MCF 10A (cell line): ENCODE measurements at places on chromosomes 1 and 21. TPM values are rescaled to one million over a fixed set of nuclear protein-coding genes. Genes with fewer than 3 reads are reported as not detected.

DNA sequence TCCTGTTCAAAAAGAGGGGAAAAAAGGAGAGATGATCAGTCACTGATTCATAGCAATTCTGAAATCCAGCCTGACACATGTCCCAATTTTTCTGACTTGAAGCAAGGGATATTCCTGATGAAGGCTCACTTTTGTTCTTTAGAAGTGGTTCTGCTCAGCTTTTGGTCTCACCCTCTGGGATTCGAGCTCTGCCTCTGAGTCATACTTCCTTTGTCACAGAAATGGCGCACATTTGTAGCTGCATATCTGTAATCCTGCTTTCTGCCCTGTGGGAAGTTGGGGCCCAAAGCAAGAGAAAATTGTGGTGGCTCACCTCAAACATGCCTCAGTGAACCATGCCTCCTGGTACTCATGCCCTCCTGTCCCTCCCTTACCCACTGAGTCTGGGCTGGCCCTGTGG, 22.3 kb upstream of the FAM78B start:
- peaks cover 15% of the 10 kb centered on the region for H3K4me1 ChIP-seq
- no peaks in the 10 kb centered on the region for H3K36me3 ChIP-seq
- H3K27ac ChIP-seq = no peak overlapping the region
- H3K27me3 ChIP-seq = no peaks in the 10 kb centered on the region
- H3K4me3 ChIP-seq = no peak overlapping the region
- peak; percentile 22 for DNase-seq

- H3K27ac ChIP-seq = peak overlapping the region; percentile 77
- peaks cover 13% of the 10 kb centered on the region for H3K36me3 ChIP-seq
- DNase-seq = peak; percentile 74
- no peak overlapping the region for H3K4me3 ChIP-seq
Observed at GRCh38 chr1:44733365-44733764, 2.4 kb upstream of the RNU5D-1 start.

GRCh38 chr1:29520571-29521437, 284.5 kb downstream of the PTPRU start:
- H3K4me3 ChIP-seq = no peak overlapping the region
- DNase-seq = peak; percentile 45
- H3K27me3 ChIP-seq = peaks cover 29% of the 10 kb centered on the region
- H3K36me3 ChIP-seq = no peaks in the 10 kb centered on the region
- no peak overlapping the region for H3K27ac ChIP-seq

DNA sequence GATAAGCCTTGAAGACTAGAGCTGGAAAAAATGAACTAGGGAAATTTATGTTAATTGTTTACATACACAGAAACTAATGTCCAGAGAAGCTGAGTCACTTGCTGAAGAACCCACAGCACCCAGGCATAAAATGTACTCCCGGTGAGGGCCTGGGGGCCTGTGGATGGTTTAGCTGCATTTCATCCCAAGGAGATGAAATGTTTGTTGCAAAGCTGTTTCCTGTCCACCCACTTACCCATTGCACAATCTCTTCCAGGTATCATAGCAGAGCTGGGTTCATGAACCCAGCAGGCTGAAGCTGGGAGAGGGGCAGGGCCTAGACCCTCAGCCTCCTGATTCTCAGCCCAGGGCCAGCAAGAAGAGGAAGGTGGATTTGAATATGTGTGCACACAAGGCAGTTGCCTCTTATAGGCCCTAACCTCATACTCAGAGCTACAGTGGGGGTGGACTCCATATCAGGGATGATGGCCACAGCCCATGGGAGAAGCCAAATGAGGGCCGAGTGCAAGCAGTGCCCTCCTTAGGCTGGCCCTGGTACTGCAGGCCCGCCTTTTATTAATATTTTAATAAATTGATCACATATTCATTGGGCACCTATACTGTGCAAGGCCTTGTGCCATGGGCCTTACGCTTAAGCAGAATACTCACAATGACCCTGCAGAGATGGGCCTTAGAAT, 110.8 kb downstream of the LACTBL1 start:
- DNase-seq = peak; percentile 90
- no peaks in the 10 kb centered on the region for H3K4me1 ChIP-seq
- H3K27me3 ChIP-seq = no peaks in the 10 kb centered on the region
- H3K27ac ChIP-seq = no peak overlapping the region

DNA sequence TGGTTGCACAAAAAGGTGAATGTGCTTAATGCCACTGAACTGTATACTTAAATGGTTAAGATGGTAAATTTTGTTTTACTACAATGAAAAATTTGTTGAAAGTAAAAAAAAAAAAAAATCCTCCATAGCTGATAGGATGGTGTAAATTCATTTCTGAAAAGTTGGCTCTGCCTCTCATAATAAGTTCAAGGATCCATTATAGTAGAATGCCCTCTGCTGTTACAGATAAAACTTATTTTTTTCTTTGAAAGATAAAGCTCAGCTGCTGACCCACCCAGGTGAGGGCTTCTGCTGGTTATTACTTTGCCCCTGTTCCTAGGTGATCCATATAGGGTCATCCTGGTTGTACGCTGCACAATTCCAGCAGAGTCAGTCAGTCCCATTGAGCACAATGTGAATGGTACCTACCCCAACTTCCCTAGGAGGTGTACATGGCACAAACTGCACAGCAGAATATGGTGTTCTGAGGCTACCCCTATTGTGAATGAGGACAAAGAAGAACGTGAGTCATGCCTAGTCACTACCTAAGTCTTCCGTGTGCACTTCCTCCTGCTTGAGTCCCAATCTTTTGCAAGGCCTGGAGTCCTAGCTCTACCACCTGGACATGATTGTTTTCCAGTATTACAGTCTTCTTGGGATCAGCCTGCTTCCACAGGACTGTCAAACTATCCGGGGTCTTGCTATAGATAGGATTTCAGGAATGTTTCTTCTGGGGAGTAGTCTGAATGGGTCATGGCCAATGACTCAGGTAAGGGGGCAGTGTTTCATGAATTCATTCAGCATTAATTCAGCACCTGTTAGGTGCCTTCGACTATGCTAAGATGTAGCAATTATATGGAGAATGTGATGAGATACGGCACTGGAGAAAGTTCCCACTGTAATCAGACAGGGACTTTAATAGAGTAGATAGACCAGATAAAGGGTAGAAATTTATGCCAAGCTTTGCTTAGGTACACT, 20.8 kb upstream of the CD5L start:
- H3K27me3 ChIP-seq = peaks cover 47% of the 10 kb centered on the region
- no peaks in the 10 kb centered on the region for H3K36me3 ChIP-seq
- DNase-seq = peak; percentile 42
- H3K4me3 ChIP-seq = no peak overlapping the region
- H3K27ac ChIP-seq = no peak overlapping the region

DNA sequence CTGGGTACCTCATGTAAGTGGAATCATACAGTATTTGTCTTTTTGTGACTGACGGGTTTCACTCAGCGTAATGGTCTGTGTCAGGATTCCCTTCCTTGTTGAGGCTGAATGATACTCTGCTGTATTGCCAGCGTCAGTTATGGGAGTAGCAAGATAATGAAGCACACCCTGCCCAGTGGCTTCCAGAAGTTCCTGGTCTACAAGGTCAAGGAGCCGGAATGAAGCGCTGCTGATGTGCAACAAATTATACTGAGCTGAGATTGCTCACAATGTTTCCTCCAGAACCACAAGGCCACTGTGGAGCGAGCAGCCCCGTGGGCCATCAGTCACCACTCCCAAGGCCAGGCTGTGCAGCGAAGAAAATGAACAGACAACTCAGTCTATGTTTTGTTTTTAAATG, 24.0 kb upstream of the TDRD10 start:
- peaks cover 6% of the 10 kb centered on the region for H3K36me3 ChIP-seq
- H3K27ac ChIP-seq = no peak overlapping the region
- no peaks in the 10 kb centered on the region for H3K27me3 ChIP-seq
- DNase-seq = no peak
- no peak overlapping the region for H3K4me3 ChIP-seq
- peaks cover 18% of the 10 kb centered on the region for H3K4me1 ChIP-seq

GRCh38 chr1:87239997-87240605, 88.6 kb upstream of the LMO4 start:
- no peak overlapping the region for H3K4me3 ChIP-seq
- no peak overlapping the region for H3K27ac ChIP-seq
- H3K27me3 ChIP-seq = no peaks in the 10 kb centered on the region
- no peak for DNase-seq
- no peaks in the 10 kb centered on the region for H3K36me3 ChIP-seq

GRCh38 chr21:37538971-37539590, 172.5 kb downstream of the DYRK1A start:
- H3K36me3 ChIP-seq = no peaks in the 10 kb centered on the region
- H3K27me3 ChIP-seq = no peaks in the 10 kb centered on the region
- no peak overlapping the region for H3K4me3 ChIP-seq
- H3K4me1 ChIP-seq = peaks cover 9% of the 10 kb centered on the region
- no peak for DNase-seq

- no peaks in the 10 kb centered on the region for H3K4me1 ChIP-seq
- DNase-seq = no peak
- H3K36me3 ChIP-seq = no peaks in the 10 kb centered on the region
- no peaks in the 10 kb centered on the region for H3K27me3 ChIP-seq
Observed at GRCh38 chr1:206547104-206547503, 39.8 kb downstream of the RASSF5 start.

DNA sequence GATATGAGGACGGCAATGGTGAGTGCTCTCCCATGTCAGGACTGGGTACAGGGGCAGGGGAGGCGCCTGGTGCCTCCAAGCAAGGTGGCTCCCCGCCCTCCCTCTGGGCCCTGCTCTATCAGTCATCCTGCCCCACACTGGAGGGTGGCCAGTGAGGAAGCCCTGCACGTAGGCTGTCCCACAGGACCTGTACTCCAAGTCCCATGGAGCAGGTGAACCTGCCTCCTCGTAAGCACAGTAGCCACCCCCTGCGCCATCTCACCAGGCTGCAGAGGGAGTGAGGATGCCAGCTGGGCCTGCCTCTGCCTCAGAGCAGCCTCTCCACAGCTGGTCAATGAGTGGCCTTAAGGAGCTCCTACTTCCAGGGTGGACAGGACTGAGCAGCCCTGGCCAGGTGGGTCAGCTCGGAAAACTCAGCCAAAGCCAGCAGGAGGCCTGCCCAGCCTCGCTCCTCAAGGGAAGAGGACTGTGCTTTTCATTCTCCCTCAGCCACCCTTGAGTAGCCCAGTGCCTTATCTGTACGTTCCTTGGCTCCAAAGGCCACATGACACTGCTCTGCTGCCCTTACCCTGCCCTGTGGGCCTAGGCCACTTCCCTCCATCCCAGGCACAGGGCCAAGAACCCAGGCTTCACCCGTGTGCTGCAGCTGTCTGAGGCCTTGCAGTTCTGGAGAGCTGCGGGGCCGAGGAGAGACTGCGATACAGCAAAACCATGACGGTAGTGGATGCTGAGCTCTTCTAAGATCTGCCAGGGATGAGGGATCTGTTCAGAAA, 39.6 kb downstream of the SLC45A1 start:
- no peak for DNase-seq
- H3K27ac ChIP-seq = peak overlapping the region; percentile 71
- H3K36me3 ChIP-seq = peaks cover 82% of the 10 kb centered on the region
- H3K4me1 ChIP-seq = peaks cover 5% of the 10 kb centered on the region
- no peaks in the 10 kb centered on the region for H3K27me3 ChIP-seq

GRCh38 chr1:111199881-111200801, at the start of gene DENND2D:
Gene DENND2D, minus strand, starts transcription at chr1:111200646. Its CDS starts 187 bp downstream, at chr1:111200459.
- peak; percentile 55 for DNase-seq
- H3K27me3 ChIP-seq = no peaks in the 10 kb centered on the region
- peaks cover 14% of the 10 kb centered on the region for H3K4me1 ChIP-seq
- peaks cover 6% of the 10 kb centered on the region for H3K36me3 ChIP-seq

DNA sequence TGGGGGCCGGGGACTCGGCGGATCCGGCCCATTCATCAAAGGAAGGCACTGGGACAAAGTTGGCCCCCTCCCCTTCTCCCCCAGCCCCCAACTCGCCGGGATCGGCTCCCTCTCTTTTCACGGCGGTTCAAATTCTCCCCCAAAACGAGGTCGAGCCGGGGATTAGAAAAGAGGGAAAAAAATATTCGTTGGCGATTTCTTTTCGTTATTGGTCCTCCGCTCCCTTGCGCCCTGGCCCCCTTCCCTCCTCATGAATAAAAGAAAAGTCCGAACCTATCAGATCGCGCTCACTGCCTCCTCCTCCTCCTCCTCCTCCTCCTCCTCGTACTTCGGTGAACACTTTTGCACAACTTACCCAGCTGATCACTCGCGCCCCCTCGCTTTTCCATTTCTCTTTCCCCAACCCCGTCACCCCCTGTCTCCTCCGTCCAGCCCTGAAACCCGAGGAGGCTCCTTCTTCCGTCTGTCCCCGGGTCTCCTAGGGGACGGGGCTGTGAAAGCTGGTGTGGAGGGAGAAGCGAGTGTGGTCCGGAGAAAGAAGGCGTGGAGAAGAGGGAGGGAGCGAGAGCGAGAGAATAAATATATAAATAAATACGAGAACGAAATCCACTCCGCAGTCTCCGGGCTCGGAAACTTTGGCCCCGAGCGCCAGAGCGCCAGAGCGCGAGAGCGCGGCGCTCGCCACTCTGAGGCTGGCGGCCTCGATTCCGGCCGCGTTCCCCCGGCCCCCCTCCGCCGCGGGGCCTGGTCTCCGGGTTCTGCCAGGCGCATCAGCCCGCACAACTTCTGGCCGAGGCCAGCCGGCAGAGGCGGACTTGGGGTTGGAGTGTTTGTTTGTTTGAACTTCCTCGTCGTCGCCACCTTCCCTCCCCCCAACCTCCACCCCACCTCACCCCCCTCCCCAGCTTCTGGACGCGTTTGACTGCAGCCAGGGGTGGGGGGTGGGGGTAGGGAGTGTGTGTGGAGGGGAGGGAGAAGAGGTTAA, at the start of gene PAX7:
Gene PAX7 (plus strand): TSS at position 336 of the 985 bp plus-strand sequence. CDS start 758 bp downstream, outside the sequence.
- no peak for DNase-seq
- peaks cover 97% of the 10 kb centered on the region for H3K27me3 ChIP-seq
- no peak within 1 kb of the TSS for H3K27ac ChIP-seq
- H3K4me1 ChIP-seq = no peaks in the 10 kb centered on the region

- H3K36me3 ChIP-seq = no peaks in the 10 kb centered on the region
- DNase-seq = peak; percentile 3
- no peak overlapping the region for H3K27ac ChIP-seq
- H3K4me1 ChIP-seq = no peaks in the 10 kb centered on the region
Observed at GRCh38 chr21:30482130-30482529, 2.0 kb upstream of the KRTAP19-1 start.

GRCh38 chr21:39238275-39238674, 55.0 kb upstream of the PSMG1 start:
- H3K4me3 ChIP-seq = no peak overlapping the region
- peaks cover 80% of the 10 kb centered on the region for H3K36me3 ChIP-seq

Gene TMEM82
- not detected in 2 replicates for total RNA-seq

Gene KRTAP20-4
- total RNA-seq = not detected in 2 replicates

Gene PADI2
- total RNA-seq = 0.16 and 0.20 TPM in 2 replicates

Gene SLC37A1
- total RNA-seq = 4.9 and 7.6 TPM in 2 replicates

Gene CYP4A11
- not detected in 2 replicates for total RNA-seq

Gene DNAJC8
- total RNA-seq = 59.6 and 60.0 TPM in 2 replicates
